LoVo (cell line): ENCODE measurements at places on chromosomes 3 and 15.
A peak's percentile ranks its signal among the peaks of the same experiment; 100 is the strongest.

DNA sequence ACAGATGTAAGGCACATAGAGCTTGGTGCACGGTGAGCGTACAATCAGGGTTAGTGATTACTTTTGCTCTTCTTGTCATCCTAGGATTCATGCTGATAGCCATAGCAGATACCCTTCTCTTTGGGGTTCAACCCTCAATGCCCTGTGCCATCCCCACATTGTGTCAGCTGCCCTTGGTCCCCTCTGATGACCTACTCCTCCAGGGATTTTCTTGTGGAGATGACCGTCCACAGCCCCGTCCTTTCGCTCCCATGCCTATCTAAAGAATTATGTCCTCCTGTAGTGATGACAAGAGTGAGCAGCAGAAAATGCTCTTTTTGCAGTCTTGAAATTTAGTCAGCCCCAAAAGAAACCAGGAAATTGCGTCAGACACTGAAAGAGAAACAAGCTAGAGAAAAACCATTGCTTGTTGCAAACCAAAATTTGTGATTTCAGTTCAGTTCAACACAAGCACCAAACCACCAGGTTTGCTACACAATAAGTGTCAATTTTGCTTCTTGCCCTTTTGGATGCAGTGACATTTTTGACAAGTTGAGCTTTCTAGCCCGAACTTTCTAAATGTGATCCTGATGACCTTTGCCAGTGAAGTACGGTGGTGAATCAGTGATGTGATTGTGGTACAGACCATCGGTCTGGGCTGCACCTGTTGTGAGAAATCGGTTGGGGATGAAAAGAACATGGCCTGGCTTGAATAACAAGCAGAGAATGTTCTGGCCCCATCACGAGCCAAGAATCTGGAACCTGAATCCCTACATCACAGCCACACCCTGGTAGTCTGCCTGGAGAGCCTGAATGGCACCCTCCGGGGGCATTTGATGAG, 41.3 kb downstream of the CMTM7 start:
- DNase-seq = no peak

GRCh38 chr3:111080413-111080812, 8.8 kb downstream of the NECTIN3 start:
- peak; percentile 28 for DNase-seq

GRCh38 chr3:57383838-57384237, 91.4 kb upstream of the ASB14 start:
- DNase-seq = no peak

DNA sequence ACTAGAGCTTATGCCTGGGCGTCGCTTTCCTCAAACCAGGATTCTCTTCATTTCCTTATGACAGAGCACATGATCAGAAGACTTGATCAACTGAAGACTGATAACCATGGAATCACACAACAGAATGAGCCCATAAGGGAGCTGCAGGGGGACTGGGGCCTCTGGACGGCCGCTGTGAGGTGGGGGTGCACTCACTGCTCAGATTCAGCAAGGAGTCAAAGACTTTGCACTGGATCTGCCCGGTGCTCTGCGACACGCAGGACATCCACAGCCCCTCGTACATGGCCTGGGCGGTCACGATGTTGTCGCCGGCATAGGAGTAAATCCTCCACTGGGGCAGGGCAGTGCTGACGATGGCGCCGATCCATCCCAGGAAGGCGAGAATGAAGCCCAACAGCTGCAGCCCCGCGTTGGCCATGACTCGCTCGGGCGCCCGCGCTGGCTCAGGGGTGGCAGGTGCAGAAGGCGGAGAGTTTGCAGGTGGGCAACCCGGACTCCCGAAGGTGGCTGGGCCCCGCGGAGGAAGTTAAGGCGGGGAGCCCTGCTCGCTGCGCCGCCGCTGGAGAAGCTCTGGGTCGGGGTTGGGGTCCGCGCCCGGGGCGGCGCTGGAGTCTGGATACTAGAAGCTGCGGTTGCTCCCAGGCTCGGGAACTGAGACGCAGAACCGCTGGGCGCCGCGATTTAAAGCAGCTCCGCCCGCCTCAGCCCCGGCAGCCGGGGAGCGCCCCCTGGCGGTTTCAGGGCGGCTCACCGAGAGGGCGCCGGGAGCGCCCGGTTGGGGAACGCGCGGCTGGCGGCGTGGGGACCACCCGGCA, at the start of gene CLDN1:
CLDN1 (minus strand) TSS at position 658 of the 815 bp plus-strand sequence; CDS start at position 418, 240 bp downstream.
- DNase-seq = peak; percentile 84

DNA sequence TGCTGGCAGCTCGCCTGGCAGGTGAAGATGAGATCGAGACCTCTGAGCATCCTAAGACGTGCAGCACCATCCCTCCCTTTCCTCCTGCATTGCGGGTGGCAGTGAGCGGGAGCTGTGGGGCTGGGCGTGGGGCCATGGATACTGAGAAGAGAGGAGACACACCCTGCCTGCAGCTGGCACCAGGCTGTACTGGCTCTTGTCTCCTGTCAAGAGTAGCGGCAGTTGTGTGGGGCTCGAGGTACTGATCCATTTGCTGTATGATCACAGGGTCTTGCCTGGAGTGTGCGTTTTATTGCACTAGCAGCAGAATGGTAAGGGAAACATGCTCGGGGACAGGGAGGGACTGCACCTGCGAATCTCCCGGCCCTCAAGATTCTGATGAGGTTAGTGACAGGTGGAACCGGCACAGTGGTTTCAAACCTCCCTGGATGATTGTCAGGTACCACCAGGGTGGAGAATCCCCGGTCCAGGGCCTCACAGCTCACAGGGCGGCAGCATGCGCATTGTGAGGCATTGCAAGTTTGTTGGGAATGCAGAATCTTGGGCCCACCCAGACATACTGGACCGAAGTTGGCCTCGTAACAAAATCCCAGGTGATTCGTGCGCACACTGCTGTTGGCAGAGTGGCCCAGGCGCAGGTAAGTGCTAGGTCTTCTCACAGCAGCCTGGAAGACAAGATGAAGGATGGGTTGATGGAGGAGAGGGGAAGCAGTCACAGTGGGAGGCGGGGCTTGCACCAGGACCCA, 14.1 kb downstream of the SYNM start:
- no peak for DNase-seq

GRCh38 chr15:91965501-91966193, 112.1 kb downstream of the SLCO3A1 start:
- DNase-seq = no peak

DNA sequence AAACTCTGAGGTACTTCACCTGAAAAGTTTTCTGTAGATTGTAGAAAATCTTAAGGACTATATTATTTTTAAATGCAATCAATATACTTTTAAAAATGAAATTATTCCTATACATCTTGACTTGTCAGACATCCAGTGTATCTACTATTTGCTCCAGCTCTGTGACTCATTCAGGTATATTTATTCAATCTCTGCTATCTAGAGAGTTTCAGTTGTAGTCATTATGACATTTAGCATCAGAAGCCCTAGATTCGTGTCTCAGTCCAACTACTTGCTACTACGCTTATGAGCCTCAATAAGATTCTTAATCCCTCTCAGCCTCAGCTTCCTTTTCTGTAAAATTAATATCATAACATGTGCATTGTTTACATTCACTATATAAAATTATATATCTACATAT, 22.3 kb upstream of the EIF1B start:
- no peak for DNase-seq

DNA sequence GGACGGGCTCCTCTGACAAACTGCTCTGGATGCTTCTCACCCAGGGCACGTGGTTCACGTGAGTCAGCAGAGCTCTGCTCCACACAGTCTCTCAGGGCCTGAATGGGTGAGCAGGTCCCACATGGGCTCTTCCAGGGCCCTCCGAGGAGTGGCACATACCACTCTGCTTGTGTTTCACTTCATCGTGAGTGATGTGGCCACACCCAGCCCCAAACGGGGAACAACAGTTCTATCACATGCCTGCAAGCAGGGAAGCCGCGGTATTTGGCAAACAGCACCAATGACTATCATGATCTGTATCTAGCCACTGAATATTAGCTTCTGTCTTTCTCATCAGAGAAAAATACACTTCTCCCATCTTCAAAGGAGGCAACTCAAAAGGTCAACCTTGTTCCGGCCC, 352.8 kb downstream of the GABRG3 start:
- DNase-seq = no peak

- no peak for DNase-seq
Measured at GRCh38 chr3:8506571-8507061, 5.0 kb downstream of the LMCD1 start.

GRCh38 chr3:78979028-78979427, 788.8 kb downstream of the ROBO1 start:
- no peak for DNase-seq

GRCh38 chr3:94544131-94544789, 481.4 kb downstream of the NSUN3 start:
- DNase-seq = no peak

GRCh38 chr15:60155661-60156060, 151.6 kb downstream of the FOXB1 start:
- DNase-seq = no peak

- DNase-seq = no peak
Measured at GRCh38 chr3:182862159-182862860, 69.0 kb downstream of the ATP11B start.
